Heart left ventricle (tissue), 16 donors: ENCODE measurements at places on chromosomes 11 and 22. TPM values are rescaled to one million over a fixed set of nuclear protein-coding genes. Genes with fewer than 3 reads are reported as not detected.
A peak's percentile ranks its signal among the peaks of the same experiment; 100 is the strongest.

DNA sequence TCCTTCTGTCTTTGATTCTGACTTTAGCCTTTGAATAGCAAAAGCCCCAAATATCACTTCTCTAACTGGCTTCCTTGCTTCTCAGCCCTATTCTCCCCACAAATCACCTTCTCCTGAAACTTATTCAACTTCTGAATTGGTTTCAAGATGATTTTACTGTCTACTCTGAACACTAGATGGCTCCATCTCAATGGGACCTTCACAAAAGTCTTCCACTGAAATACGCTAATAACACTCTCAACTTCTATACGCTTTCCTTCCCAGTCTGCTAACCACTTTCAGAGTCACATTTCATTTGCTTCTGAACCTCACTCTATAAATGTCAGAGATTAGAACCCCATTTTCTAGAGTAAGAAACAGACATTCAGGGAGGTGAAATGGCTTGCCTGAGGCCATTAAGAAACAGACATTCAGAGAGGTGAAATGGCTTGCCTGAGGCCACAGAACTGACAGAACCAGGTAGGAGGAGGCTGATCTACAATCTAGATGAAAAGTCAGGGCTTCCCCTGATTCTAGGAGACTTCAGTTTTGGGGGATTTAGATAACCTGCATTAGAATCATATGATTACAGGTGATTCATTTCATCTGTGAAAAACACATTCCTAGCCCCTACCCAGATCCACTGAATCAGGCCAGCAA, 20.6 kb downstream of the MORC2 start:
- H3K36me3 ChIP-seq = peaks cover 82% of the 10 kb centered on the region
- H3K27me3 ChIP-seq = no peaks in the 10 kb centered on the region
- DNase-seq = no peak
- peaks cover 27% of the 10 kb centered on the region for H3K4me1 ChIP-seq
- H3K4me3 ChIP-seq = no peak overlapping the region

GRCh38 chr11:1205987-1206331, 16.9 kb upstream of the MUC5B start:
- H3K4me1 ChIP-seq = no peaks in the 10 kb centered on the region
- H3K27me3 ChIP-seq = no peaks in the 10 kb centered on the region
- DNase-seq = no peak
- H3K36me3 ChIP-seq = no peaks in the 10 kb centered on the region
- H3K4me3 ChIP-seq = no peak overlapping the region

DNA sequence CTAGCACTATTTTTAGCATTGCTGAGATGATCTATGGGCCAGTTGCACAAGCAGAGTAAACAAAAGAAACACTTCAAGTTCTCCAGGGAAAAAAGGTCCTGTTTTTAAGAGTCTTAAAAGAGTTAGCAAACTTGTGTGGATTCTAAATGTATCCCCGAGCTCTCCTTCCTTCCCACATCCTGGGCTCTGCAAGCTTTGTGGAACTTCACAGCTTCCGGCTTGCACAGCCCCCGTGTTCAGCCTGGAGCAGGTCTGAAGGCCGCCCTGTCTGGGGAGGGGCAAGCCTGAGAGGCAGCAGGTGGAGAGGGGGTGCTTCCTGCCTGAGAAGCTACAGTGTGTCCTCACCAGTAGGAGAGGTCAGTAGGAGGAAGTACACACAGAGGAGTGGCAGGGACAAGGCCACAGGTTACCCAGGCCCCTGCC, 35.1 kb upstream of the SUSD2 start:
- H3K4me1 ChIP-seq = peaks cover 26% of the 10 kb centered on the region
- H3K4me3 ChIP-seq = no peak overlapping the region
- H3K27ac ChIP-seq = peak overlapping the region; percentile 84
- no peaks in the 10 kb centered on the region for H3K27me3 ChIP-seq
- peak; percentile 40 for DNase-seq

DNA sequence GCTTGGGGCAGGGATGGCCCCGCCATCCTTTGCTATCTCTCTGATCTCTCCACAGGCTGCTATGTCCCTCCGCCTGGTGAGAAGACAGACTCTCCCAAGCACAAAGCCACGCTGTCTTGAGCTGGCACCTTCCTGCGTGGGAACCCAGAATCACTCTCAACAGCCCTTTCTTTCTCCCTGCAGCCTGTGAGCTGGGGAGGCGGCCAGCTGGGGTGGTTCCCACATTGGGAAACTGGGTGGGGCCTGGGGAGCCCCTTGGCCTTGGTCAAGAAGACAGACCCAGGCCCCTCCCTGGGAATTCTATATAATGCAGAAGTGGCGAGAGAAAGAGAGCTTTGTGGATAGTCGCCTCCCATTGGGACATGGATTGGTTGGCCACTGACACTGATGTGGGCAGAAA, 129.0 kb upstream of the TIMP3 start:
- no peak overlapping the region for H3K4me3 ChIP-seq
- H3K36me3 ChIP-seq = no peaks in the 10 kb centered on the region
- H3K27ac ChIP-seq = no peak overlapping the region
- peaks cover 10% of the 10 kb centered on the region for H3K4me1 ChIP-seq

GRCh38 chr11:83161610-83162199, 4.8 kb downstream of the PCF11 start:
- no peaks in the 10 kb centered on the region for H3K36me3 ChIP-seq
- no peaks in the 10 kb centered on the region for H3K27me3 ChIP-seq
- peak overlapping the region; percentile 49 for H3K27ac ChIP-seq
- H3K4me1 ChIP-seq = peaks cover 49% of the 10 kb centered on the region
- DNase-seq = no peak

The DDTL gene
- not detected for total RNA-seq

- no peaks in the 10 kb centered on the region for H3K4me1 ChIP-seq
- H3K4me3 ChIP-seq = no peak overlapping the region
- H3K27ac ChIP-seq = no peak overlapping the region
- peaks cover 15% of the 10 kb centered on the region for H3K27me3 ChIP-seq
- no peaks in the 10 kb centered on the region for H3K36me3 ChIP-seq
Observed at GRCh38 chr22:36838119-36839030, 21.5 kb upstream of the PVALB start.
